ENCODE measurements at places on chromosomes 16 and 17.

DNA sequence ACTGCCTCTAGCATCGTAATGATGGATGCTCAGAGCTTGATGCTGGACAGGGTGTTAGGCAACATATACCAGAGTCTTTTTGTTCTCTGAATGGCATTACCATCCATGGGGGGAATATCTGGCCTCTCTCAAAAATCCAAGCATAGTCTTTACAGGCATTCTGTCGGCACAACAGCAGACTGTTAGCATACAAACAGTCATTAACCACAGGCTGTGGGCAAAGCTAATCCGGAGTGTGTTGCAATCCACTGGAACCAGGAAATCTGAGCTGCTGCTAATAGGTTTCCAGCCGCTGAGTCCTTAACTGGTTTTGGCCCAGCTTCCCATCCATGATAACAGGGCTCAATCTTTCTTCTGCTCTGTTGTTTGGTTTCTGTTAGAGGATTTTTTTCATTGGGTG lies 371.9 kb downstream of the HS3ST3B1 start:
- no peak for DNase-seq

DNA sequence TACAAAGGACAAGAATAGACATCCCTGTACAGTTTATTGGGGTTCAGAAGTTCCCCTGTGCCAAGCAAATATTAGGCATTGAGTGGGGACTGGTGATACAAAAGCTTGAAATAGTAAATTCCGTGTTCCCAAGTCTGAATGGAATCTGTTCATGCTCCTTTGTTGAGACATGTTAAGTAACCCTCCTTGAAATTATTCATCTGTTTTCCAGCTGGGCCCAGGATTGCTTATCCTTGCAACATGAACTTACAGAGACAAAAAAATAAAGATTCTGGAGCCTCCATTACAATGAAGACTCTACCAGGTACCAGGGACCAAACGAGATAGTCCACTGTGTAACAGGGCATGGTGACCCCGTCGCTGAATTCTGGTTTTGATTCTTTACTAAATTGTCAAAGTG lies 6.1 kb upstream of the CCL8 start:
- DNase-seq = no peak

DNA sequence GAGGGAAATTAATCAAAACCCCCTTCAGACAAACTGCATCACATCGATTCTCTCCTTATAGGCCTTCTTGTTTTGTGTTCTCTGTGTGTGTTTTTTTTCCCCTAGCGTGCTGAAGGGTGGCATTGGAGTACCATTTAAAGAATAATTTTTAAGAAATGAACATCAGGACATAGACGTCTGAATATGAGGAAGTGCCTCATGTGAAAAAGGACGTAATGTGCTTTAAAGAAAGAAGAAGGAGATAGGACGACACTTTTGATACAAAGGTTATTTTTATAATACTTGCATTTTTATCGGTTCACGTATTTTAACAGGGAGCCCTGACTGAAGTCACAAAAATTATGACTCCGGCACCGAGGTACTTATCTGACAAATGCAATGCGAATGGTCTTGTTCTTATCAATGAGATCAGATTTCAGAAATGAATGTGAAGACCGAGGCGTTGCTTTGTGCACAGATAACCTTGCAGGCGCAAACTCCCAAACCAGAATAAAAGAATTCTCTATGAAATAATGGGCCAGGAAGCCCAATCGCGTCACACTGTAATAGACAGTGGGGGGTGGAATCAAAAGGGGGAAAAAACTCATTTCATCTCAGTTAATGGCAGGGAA lies 606.3 kb downstream of the MAF start:
- no peak for DNase-seq

DNA sequence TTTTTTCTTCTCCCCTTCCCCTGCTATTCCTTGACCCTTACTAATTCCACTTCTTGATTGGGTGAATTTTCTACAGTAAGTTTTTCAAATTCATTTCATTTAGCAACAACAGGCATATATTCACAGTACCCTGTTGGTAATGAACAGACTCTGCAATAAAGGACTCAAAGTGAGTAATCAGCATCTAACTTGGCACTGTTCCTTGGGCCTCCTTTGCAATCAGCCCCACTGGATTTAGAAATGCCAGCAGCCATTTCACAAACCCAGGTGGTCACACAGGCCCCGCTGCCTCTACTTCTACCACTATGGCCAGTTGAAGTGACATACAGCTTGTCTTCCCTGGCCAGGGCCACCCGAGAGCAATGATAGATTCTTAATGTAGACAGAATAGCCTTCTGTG lies 113.8 kb downstream of the CYB561 start:
- DNase-seq = no peak

DNA sequence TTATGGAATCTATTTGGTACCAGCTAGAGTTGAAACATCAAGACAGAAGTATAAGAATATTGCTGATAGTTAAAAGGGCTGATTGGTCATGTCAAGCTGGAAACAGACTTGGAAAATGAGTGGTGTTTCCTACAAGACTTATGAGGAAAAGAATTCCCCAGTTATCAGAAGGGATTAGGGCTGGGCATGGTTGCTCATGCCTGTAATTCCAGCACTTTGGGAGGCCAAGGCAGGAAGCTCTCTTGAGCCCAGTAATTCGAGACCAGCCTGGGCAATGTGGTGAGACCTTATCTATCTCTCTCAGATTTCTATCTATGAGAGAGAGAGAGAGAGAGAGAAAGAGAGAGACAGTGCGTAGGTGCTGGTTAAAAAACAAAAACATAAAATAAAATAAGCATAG lies 139.5 kb upstream of the PMFBP1 start:
- DNase-seq = no peak

DNA sequence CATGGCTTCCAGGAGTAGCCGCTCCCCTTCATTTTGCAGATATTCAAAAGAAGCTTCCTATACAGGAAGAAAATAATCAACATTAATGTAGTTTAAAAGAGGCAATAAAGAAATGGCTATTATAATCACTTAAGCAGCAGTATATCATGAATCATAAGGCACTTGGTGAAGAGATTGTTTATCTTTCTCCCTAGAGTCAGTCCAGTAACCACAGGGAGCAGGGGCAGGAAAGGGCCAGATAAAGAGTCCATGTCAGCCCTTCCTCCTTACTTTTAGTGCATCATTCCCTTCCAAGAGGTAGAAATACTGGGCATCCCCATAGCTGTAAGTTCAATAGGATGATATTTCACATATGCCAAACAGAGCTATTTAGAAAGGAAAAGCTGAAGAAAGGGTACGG lies 184.6 kb upstream of the C17orf78 start:
- DNase-seq = no peak

DNA sequence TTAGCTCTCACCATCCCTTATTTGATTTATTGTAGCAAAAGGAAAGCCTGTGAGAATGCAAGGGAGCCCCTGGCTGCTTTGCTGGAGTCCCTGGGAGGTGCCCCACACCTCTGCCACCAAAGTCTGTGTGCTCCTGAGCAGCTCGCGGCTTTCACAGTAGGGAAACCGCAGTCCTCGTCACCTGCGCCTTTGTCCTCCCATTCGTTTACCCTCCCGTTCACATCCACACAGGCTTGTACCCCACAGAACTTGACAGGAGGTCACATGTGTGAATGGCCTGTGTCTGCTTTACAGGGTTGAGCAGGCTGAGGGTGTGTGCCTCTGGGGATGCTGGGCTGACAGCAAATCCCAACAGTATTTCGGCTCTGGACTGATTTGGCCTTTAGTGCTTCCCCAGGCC lies 152.5 kb downstream of the LGALS9B start:
- DNase-seq = no peak

DNA sequence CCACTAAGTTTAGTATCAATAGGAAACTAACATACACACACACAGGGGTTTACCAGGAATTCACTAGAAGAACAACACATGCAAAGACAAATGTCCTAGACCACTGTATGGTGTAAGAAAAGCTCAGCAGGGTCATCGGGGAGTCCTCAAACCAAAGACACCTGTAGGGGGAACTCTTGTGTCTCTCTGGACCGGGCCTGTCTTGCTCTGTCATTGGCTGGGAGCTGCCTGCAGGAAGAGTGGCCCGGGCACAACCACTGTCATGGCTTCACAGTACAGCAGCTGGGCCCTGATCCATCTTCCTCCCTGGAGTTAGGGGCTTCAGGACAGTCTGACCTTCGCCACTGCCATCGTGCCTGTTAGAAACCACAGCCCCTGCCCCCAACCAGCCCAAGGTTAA lies 263.6 kb upstream of the DYNLRB2 start:
- DNase-seq = no peak

GRCh38 chr16:15830832-15831451 lies 25.9 kb downstream of the MYH11 start:
- no peak for DNase-seq

DNA sequence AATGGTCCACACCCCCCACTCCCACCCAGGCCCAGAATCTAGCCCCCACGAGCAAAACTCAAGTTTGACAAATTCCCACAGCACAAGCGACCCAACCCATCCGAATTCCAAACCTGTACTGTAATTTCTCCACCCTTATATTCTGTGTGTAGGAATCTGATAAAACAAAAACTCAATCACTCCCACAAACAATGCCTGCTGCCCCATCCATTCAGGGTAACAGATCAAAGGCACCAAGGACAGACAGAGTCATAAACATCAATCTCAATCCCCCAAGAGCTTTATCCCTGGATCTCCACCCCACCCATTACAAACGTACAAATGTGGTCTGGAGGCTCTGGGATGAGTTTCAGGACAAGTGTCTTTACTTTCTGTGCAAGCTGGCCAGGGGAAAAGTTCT lies 157.8 kb downstream of the AXIN2 start:
- DNase-seq = no peak
